ENCODE measurements at places on chromosomes 12 and 14. TPM values are rescaled to one million over a fixed set of nuclear protein-coding genes. Genes with fewer than 3 reads are reported as not detected.

PTCSC3 gene
- not detected for total RNA-seq

DNA sequence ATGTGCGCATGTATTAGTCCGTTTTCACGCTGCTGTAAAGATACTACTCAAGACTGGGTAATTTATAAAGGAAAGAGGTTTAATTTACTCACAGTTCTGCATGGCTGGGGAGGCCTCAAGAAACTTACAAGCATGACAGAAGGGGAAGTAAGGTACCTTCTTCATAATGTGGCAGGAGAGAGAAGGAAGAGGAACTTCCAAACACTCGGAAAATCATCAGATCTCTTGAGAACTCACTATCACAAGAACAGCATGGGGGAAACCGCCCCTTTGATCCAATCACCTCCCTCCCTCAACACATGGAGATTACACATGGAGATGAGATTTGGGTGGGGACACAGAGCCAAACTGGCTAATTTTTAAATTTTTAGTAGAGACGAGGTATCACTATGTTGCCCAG, 41.8 kb upstream of the SNX6 start:
- no peak for DNase-seq

TAS2R9 gene
- not detected for total RNA-seq

- DNase-seq: no peak
These were observed 15.9 kb downstream of the PRKAB1 start for GRCh38 chr12:119683816-119684215.
